Activated CD4-positive, CD25-positive, alpha-beta regulatory T cell (primary cell): ENCODE measurements at places on chromosomes 12 and 14.

GRCh38 chr12:67760586-67761275 is 112.2 kb downstream of the DYRK2 start:
- no peak for DNase-seq

- DNase-seq: no peak
Observed at GRCh38 chr14:45970621-45971020, 681.0 kb downstream of the RPL10L start.

DNA sequence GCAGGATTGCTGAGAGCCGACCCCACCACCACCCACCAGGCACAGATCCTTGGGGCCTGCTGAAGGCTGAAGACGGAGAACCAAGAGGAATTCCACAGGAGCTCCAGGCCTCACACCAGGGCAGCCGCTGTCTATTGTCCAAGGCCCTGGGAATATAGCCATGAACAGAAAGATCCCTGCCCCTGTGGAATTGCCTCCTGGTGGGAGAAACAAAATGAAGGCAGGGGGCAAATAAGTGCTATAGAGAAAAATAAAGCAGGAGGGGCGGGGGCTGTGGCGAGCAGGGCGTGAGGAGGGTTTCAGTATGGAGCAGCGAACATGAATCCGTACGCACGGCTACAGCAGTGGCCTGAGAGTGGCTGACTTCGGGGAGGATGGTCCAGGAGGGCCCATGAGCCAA is 96.1 kb downstream of the EML1 start:
- DNase-seq: no peak

- no peak for DNase-seq
Observed at GRCh38 chr12:12445882-12446181, 89.0 kb downstream of the BORCS5 start.

DNA sequence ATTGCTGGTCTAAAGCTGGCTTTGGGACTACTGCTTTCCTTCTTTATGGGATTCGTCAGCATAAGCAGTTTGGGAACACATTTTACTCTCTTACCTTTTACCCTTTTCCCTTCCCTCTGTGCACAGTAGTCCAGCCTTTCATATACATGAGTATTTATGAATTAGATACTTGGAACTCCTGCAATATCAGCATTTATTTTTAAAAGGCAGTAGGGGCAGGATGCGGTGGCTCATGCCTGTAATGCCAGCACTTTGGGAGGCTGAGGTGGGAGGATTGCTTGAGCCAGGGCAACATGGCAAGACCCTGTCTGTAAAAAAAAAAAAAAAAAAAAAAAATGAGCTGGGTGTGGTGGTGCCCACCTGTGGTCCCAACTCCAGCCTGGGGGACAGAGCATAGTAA is 3.0 kb downstream of the NUBPL start:
- DNase-seq: no peak

DNA sequence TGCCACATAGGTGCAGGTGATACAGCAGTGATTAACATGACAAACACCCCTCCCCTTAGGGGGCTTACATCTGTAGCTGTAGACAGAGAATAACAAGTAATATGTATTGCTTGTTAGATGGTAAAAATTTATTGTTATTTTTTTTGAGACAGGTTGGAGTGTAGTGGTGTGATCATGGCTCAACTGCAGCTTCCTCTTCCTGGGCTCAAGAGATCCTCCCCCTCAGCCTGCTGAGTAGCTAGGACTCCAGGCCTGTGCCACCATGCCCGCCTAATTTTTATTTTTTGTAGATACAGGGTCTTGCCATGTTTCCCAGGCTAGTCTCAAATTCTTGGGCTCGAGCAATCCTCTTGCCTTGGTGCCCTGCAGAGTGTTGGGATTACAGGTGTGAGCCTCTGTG is 19.8 kb downstream of the DIP2B start:
- DNase-seq: no peak

DNA sequence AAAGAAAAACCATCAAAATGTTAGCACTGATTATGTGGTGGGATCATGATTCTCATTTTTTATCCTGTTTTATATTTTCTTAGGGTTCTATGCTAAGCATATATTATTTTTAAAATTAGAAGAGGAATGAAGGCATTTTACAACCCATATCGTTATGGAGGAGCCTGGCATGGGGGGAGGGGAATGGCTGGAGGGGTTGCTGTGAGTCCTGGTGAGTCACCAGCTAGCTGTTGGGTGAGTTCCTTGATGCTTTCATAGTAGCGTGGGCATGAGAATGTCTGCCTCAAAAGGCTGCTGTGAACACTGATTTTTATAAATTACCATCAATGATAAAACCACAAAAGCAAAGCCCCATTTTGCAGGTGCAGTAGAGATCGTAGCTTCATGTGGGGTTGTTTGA is 46.9 kb downstream of the C14orf132 start:
- no peak for DNase-seq

GRCh38 chr12:51923506-51924365 is 16.4 kb downstream of the ACVRL1 start:
- peak; percentile 13 for DNase-seq

DNA sequence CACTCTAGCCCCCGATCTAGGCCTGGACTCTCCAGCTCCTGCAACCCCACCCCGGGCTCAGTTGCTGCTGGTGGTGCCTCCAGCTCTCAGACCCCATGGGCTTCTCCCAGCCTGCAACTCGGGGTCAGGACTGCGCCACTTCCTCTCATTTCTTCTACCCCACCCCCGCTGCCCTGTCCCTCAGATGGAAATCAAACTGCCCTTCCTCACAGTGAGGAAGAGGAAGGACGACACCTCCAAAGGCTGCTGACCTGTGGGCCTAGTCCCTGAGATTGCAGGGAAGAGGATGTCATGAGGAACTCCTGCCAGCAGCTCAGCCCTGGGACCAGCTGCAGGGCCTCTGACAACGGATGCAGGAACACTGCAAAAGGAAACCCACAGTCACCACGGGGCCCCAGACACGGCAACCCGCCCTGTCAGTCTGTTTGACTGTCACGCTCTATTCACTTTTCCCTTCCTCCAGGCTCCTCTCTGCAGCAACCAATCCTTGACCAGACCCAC is 29.3 kb upstream of the PNMA1 start:
- peak; percentile 45 for DNase-seq

DNA sequence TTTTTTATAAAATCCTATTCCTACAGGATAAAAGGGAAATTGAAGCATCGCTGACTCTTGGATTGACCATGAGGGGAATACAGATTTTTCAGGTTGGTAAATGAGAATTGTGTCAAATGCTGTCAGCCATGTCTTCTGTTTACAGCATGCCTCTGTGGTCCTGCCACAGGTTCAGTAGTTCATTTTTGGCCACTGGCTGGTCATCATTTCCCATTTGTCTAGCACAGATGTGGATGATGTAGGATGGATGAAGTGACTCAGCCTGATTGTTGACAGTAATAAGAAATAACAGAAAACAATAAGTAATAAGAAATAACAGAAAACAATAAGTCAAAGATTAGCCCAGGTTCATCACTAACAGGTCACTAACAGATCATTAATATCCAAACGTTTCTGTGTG is 59.8 kb downstream of the FRMD6 start:
- no peak for DNase-seq

- DNase-seq: no peak
Observed at GRCh38 chr12:2358986-2359658, 306.3 kb downstream of the CACNA1C start.

DNA sequence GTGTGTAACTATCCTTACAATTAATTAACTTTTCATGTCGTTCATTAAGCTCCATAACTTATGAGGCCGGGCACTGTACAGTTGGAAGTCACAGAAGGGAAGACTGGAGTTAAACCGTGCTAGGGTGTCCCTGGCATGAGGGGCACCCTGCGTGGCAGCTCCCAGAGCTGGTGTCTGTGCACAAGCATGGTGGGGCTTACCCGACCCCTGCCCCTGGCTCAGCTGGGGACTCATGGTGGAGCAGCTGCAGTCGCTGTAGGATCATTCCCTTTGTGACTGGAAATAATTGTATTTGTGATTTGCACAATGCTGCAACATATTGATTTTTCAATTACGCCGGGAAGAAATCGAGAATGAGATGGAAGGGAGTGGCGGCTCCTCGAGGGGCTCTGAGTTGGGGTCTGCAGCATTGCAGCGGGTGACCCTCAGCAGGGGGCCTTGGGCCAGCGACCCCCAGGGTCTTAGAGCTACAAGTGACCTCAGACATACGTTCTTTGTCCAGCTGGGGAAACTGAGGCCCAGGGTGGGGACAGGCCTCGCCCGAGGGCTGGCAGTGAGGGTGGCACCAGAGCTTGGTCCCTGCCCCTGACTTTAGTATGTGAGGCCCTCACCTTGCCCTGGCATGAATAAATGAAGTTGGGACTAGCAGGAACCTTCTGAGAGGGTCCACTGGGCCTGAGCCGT is 125.4 kb downstream of the KIF26A start:
- no peak for DNase-seq

DNA sequence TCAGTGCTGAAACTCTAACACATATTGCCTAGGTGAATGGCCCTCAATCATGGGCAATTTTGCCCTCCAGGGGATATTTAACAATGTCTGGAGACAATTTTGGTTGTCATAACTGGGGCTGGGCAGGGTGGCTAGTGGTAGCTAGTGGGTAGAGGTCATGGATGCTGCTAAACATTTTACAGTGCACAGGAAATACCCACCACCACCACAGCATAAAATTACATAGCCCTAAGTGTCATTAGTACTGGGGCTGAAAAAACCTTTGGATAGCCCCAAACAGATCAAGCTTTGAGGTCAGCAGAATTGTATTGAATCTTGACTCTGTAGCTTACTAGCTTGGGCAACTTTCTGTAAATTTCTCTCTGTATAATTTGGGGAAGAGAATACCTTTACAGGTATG is 758.0 kb downstream of the BCL11B start:
- DNase-seq: no peak
